ENCODE measurements at places on chromosomes 5 and 9. TPM values are rescaled to one million over a fixed set of nuclear protein-coding genes. Genes with fewer than 3 reads are reported as not detected.

DNA sequence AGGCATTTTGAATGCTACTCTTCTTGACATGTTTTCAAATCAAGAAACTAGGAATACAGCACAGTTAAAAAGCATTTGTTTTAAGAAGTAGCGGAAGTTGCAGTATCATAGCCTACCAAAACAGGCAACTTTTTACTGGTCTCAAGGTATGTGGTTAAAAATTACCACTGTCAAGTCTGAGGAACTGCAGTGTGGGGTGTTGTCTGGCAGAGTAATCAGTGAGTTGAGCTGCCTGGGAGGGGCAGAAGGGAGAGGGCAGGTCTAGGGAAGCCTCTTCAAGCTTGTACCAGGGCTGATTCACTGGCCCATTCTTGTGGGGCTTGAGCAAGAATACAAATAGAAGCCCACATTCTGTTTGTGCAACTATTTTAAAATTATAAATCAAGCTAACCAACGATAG is 42.4 kb upstream of the SV2C start:
- no peaks in the 10 kb centered on the region for H3K4me1 ChIP-seq
- no peak for DNase-seq
- H3K4me3 ChIP-seq, result no peak overlapping the region
- H3K27me3 ChIP-seq, result no peaks in the 10 kb centered on the region
- no peak overlapping the region for H3K27ac ChIP-seq

The FOXD4 gene
- total RNA-seq, result 0.28 TPM

- no peak overlapping the region for H3K27ac ChIP-seq
- peaks cover 4% of the 10 kb centered on the region for H3K4me1 ChIP-seq
- H3K4me3 ChIP-seq, result no peak overlapping the region
- H3K36me3 ChIP-seq, result no peaks in the 10 kb centered on the region
These were observed 114.7 kb upstream of the SLC44A1 start for GRCh38 chr9:105129731-105130130.

DNA sequence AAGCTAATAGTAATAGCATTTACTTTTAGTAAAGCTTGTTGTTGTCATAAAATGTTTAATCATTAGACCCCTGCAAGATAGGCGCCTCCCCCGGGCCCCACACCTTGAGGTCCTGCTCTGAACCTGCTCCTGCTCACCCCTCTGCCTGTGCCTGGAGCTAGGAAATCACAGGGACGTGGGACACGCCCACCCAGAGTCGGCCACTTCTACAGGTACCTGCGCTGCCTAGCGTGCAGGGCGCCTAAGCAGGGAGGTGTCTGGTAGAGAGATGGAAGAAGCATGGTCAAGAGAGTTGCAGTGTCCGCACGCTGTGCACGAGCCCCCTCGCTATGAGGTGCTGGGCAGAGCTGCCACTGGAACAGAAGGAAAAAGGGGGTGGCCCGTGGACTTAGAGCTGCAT is 52.6 kb downstream of the HINT1 start:
- no peak overlapping the region for H3K4me3 ChIP-seq
- no peaks in the 10 kb centered on the region for H3K27me3 ChIP-seq
- no peak overlapping the region for H3K27ac ChIP-seq
- no peak for DNase-seq

- H3K27me3 ChIP-seq, result no peaks in the 10 kb centered on the region
- no peaks in the 10 kb centered on the region for H3K36me3 ChIP-seq
- no peak overlapping the region for H3K4me3 ChIP-seq
- no peak overlapping the region for H3K27ac ChIP-seq
These were observed 6.7 kb upstream of the GAPT start for GRCh38 chr5:58484505-58484904.

- H3K27ac ChIP-seq, result no peak overlapping the region
- H3K36me3 ChIP-seq, result no peaks in the 10 kb centered on the region
- no peak overlapping the region for H3K4me3 ChIP-seq
- H3K4me1 ChIP-seq, result peaks cover 5% of the 10 kb centered on the region
- no peaks in the 10 kb centered on the region for H3K27me3 ChIP-seq
These were observed 734.5 kb upstream of the ZNF608 start for GRCh38 chr5:125480911-125481310.

DNA sequence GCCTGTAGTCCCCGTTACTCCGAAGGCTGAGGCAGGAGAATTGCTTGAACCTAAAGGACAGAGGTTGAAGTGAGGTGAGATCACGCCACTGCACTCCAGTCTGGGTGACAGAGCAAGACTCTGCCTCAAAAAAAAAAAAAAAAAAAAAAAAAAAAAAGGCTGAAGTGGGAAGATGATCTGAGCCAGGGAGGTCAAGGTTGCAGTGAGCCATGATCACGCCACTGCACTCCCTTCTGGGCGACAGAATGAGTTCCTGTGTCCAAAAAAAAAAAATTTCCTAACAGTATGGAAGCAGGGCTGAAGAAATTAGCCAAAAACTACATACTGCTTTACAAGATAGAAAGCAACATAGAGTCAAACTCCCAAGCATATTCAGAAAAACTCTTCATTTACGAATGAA is 132.8 kb downstream of the CPLANE1 start:
- H3K27ac ChIP-seq, result no peak overlapping the region
- peaks cover 44% of the 10 kb centered on the region for H3K36me3 ChIP-seq
- no peak for DNase-seq
- no peak overlapping the region for H3K4me3 ChIP-seq
- no peaks in the 10 kb centered on the region for H3K27me3 ChIP-seq
- no peaks in the 10 kb centered on the region for H3K4me1 ChIP-seq

The ADAMTS2 gene
- total RNA-seq, result 60.7 TPM

Data from thoracic aorta (tissue), 2 donors.